Pancreas (tissue), 10 donors: ENCODE measurements at places on chromosomes 1 and 21.

GRCh38 chr1:240941701-240942370, 329.9 kb upstream of the GREM2 start:
- no peak for DNase-seq

DNA sequence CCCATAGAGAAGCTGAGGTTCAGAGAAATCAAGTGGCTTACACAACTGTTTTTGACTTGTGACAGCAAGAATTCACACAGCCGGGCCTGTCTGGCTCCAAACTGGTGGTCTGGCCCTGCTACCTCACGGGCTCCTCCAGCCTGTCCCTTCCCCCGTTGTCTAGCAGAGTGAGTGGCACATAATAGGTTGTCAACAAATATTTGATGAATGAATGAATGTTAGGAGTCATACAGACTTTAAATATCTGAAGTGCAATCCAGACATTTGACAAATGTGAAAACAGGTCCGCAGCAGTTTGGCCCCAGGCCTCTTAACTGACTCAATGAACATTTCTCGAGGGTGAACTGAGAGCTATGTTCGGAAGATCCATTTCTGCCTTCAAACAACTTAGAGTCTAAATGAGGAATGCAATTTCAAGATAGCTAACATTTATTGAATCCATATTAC, 1.1 kb upstream of the RHOC start:
- no peak for DNase-seq

GRCh38 chr1:85374160-85374559, 90.8 kb downstream of the DDAH1 start:
- peak; percentile 30 for DNase-seq

- no peak for DNase-seq
Measured at GRCh38 chr21:44650973-44651675, 3.3 kb downstream of the KRTAP12-4 start.

GRCh38 chr1:106600626-106601025, 455.8 kb upstream of the PRMT6 start:
- DNase-seq, result no peak

- DNase-seq, result peak; percentile 91
Measured at GRCh38 chr21:36859744-36860501, 106.5 kb downstream of the HLCS start.

- DNase-seq, result no peak
Measured at GRCh38 chr1:205285381-205286101, 36.0 kb downstream of the NUAK2 start.

- no peak for DNase-seq
Measured at GRCh38 chr1:174190691-174191199, 31.4 kb downstream of the RABGAP1L start.

DNA sequence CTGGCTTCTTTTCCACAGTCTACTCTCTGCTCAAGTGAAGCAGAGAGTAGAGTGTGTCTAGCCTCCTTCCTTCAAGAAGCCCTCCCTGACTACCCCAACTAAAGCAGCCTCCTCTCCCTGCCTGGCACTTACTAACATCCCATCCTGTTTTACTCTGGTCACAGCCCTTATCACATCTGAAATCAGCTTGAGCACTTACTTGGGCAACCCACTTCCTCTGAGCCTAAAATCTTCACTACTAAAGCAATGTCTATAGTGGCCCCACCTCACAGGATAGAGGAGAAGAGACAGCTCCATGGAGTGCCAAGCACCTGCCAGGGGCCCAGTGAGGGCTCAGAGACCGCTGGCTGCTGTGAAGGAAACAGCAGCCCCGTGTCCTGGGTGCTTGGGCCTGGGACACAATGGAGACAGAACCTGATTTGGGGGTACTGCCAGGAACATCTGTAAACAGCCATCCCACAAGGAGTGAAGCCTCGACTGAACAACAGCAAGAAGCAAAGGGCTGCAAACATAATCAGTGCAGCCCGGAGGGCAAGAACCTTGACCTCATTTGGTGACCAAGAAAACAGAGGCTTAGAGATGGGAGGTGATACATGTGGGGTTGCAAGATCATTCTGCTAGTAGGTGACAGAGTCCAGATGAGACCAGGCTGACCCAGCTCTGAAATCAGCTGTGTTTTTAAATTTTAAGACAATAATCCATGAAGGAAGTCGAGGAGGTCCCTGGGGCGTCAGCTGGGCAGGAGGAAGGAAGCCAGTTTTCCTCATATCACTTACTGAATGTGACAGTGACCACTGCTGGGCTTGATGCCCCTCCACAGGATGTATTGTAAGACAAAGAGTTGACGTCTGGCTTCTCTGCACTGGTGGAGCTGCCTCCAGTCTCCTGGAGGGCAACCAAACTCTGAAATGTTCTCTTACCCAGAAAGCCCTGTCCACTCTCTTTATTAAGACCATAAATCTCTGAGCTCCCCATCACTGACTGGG, 710.6 kb downstream of the MATN1 start:
- no peak for DNase-seq

DNA sequence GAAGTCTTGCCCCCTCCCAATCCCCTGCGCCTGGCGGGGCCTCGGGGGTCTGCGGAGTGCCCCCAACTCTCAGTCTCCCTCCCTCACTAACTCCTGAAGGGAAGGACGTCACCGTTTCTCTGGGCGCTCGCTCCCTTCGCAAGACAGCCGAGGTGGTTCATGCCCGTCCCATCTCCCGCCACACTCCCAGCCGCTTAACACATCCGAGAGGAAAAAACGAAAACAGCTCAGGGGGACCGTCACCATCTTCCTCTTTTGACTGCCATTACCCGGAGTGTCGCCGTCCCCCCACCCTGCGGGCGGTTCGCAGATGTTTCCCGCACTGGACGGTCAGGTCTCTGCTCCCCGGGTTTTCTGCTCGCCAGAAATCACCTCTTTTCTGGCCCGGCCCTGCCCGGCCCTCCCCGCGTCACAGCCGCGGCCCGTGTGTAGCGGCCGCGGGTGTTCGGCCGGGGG, 532 bp downstream of the ERO1B start:
- DNase-seq, result no peak

DNA sequence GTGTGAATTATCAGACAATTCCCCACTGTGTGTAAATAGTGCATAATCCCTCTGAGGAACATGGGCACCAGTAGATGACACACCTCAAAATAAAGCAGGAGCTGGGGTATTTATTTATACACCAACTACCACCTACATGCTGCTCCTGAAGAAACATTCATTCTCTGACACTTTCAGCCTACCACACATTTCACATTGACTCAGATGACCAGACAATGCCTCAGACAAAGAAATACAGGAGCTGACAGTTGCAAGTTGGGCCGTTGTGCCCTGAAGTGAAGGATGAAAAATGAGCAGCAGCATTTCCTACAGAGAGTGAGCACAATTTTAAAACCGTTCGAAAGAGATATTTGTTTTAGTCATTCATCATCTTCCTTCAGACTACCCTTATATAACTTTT, 63.2 kb downstream of the RGS2 start:
- DNase-seq, result no peak

DNA sequence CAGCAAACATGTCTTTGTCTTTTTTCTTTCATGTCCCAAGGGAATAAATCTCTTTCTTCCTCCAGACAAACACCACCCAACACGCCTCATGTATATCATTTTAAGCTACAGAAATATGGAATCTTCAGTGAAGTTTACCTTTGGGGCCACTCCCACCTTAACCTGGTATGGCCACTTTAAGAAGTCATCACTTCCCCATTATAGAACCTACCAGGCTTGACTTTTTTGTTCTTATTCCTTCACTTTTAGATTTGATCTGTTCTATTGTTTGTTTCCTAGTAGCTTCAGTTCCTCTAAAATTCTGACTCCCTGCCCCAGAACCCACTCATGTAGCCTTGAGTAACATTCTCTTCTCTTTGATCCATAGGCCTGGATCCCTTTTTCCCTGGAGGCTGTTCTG, 226.3 kb downstream of the HLX start:
- DNase-seq, result no peak

GRCh38 chr1:151574575-151575529, 34.7 kb downstream of the TUFT1 start:
- no peak for DNase-seq

DNA sequence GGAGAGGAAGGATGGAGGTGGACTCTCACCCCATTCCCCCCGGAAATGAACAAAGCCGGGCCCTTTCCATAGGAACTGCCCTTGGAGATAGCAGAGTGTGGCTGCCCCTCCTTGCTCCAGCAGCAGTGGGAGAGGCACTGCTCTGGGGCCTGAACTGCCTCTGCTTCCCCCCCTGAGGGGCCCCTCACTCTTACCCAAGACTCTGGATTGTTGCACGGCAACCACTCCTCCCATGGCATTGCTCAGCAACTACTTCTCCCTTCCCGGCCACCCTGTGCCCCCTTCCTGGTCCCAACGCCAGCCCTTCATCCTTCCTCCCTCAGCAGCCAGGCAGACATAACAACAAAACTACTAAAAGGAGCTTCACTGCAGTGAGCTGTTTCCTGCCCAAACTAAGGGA, 3.0 kb upstream of the ACKR1 start:
- no peak for DNase-seq

DNA sequence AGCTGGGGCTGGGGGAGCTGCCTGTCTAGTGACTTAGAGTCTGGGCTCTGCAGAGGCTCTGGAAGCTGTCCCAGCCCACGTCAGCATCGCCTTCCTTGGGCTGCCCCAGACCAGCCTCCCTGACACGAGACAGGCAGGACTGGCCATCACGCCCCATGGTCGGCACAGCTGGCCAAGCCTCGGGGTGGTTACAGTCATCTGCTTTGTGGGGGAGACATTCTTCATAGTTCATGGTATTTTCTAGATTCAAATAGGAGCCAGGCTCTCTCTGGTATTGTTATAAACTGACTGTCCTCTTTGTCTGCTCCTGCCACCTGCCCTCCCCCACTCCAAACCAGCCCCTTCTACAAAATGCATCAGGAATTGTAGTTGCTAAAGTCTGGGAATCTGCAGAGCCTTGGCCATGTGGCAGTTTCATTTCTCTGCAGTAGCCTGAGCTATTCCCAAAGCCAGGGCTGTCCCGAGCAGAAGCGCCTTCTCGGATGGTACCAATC, 29.4 kb downstream of the OLFML2B start:
- no peak for DNase-seq

GRCh38 chr21:42118901-42119300, 47.8 kb downstream of the UMODL1 start:
- DNase-seq, result no peak

GRCh38 chr1:112027696-112028095, 38.2 kb upstream of the KCND3 start:
- no peak for DNase-seq

GRCh38 chr1:157400766-157401165, 151.5 kb downstream of the FCRL5 start:
- DNase-seq, result no peak

DNA sequence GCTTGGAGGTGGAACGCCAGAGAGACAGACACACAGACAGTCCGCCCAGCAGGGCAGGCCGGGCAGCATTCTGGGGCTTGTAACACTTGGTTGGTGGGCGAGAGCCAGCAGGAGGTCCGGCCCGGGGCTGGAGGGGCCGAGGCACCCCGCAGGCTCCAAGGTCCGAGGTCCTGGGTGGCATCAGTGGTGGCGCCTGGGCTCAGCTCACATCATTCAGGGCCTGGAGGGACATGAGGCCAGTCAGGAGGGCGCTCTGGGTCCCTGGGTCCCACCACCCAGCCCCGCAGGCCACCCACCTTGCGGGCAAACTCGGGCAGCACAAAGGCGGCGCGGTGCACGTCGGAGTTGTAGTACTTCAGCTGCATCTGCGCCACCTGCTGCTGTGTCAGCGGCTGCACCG, 5.2 kb downstream of the SRM start:
- no peak for DNase-seq

- no peak for DNase-seq
Measured at GRCh38 chr1:233245191-233245765, 50.2 kb downstream of the PCNX2 start.

DNA sequence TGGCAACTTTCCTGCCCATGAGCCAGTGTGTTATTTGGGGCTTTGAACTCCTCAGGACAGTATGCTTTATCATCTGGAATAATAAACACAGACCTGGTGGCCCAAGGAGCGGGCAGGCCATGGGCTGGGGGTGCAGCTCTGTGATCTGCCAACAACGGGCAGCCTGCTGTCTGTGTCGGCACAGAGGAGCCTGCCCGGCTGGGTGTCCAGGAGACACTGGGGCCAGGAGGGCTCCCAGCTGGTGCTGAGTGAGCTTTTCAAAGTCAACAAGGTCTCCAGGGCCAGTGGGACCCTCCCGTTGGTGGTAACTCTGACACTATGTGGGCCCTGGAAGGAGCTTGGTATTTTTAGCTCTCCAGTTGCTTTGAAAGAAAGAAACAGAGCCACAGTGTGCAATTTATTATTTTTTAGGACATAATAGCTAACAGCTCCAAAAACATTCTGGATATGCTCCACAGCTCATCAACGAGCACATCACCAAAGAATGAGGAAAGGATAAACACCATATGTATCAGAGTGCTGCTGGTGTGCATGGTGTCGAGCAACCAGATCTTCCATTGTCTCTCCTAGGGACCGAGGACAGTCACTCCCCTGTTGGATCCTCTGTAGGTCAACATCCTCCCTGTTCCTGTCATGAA, 488.7 kb upstream of the USP24 start:
- DNase-seq, result no peak

DNA sequence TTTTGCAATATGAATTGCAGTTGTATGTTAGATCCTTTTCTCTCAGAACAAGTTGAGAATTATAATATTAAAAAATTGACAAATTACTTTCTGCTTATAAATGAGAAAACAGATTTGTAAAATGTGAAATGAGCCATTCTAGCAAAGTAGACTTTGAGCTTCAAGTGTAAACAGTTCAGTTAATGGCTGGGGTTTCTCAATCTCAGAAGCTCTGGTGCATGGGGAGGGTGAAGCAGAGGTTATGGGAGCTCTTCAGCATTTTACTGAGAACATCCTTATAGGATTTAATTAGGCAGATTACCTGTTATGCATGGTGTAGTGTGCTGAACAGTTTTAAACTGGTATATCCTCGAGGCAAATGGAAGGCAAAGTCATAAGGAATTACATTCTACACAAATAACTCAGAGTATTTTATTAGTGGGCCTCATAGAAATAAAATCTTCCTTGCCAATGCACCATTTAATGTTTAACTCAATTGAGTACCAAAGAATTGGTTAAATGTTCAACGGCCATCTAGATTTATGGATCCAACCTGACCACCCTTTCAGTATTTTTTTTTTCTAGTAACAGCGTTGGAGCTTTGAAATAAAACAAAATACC, 1143.6 kb upstream of the ADGRL2 start:
- DNase-seq, result no peak

DNA sequence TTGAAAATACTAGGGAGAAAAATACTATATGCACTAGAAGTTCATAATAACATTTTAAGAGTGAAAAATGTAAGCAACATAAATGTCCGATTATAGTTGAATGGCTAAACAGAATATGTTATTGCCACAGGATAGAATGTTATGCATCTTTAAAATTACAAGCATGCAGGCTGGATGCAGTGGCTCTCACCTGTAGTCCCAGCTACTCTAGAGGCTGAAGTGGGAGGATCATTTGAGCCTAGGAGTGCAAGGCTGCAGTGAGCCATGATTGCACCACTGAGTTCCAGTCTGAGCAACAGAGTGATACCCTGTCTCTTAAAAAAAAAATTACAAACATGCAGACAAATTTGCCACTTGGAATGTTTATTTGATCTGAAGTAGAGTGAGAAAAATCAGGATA, 3.0 kb upstream of the BATF3 start:
- DNase-seq, result no peak
